ENCODE measurements at places on chromosomes 7 and 10. TPM values are rescaled to one million over a fixed set of nuclear protein-coding genes. Genes with fewer than 3 reads are reported as not detected.

CDK6 gene
- total RNA-seq, result 135 TPM

PLXNA4 gene
- 0.09 TPM for total RNA-seq

DNA sequence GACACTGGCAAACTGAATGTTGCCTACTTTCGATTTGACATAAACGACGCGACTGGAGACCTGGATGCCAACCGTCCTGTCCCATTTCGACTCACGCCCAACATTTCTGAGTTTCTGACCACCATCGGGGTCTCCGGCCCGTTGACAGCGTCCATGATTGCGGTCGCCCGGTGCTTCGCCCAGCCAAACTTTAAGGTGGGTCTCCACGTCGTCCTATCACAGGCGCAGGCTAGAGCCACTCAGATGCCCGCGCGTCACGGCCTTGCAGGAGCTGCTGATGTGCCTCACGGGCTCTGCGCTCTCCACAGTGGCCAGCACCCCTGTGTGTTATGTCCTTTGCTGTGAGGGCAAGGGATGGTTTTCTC lies 132.6 kb downstream of the SMURF1 start:
- DNase-seq, result no peak

FGFBP3 gene
- 1.5 TPM for total RNA-seq

DNA sequence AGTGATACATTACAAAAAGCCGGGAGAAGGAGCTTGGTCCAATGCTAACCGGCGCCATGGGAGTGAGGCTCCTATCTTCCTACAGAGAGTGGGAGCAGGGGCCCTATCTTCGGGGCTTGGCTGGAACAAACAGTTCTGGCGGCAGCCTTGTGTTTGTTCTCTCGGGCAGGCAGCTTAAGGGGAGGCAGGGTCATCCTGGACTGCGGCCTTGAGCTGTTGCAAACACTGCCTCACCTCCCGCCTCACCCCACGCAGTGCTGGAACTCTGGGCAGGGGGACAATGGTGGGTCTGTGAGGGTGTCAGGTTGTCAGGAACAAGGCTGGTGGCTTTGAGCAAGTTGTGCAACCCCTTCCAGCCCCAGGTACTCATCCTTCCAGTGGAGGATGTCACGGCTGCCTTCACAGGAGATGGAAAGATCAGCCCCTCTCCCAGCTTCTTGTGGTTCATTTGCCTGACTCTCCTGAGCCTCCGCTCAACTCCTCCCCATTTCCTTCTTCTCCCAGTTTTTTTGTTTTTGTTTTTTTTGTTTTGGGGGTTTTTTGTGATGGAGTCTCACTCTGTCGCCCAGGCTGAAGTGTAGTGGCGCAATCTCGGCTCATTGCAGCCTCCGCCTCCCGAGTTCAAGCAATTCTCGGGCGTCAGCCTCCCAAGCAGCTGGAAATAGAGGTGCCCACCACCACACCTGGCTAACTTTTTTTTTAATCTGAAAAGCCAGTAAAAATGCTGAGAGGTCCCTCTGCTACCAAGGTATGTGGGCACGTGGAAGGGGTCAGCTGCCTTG lies 57.4 kb downstream of the SPOCK2 start:
- no peak for DNase-seq

DNA sequence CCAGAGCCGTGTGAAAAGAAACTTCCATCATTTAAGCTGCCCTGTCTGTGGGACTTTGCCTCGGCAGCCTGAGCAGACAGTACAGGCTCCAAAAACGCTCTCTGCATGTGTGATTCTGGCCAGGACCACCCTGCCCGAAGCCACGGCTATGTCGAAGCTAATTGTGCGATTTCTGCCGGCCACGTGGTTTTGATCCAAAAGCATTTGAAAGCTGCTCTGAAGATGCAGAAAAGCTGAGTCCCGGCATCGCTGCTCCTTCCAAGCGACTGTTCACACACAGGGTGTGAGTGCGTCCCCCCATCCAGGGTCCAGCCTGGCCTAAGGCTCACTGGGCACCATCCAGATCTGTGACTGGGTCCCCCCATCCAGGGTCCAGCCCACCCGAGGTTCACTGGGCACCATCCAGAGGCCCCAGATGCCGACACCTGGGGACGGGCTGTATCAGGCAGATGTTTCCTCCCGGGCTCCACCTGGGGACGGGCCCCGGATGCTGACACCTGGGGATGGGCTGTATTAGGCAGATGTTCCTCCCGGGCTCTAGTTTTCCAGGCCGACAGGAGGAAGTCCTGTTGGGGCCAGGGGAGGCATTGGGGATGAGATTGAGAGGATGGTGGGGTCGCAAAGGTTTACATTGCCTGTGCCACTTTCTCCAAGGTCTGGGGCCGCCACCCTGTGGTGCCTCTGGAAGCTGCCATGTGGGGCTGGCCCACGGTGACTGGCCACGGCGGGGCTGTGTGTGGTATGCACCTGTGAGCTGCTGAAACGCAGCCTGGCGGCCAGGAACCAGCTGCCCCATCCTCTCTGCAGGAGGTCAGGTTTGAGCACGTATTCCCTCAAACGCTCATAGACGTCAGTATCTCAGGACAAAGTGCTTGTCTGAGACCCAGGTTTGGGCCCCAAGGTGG lies 527.4 kb downstream of the DNAJB6 start:
- DNase-seq, result peak; percentile 27

DNA sequence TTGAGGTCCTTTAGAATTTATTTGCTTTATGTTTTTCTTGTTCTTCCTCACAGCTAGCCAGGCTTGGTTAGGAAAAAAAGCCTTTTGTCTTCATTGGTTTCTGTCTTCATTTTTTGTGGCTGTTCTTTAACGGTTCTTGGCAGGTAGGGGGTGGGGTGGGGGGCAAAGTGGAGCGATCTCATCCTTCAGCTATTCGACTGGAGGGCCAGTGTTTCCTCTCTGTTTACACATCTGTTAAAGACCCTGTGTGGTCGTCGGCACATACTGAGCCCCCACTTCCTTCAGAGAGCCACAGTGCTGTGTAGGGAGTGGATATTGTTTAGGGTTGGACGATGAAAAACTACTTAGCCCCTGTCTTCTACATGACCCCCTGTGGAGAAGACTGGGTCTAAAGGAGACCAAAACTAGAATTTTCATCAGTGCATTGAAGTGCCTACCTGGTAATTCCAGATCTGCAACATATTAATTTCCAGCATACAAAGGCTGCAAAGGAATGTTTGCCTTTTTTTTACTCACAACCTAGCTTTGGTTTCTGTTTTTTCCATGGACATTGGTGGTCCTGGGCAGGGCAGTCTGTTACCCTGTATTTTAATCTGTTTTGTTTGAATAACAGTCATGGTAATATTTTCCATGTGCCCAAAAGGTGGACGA lies 29.0 kb downstream of the PRPF18 start:
- DNase-seq, result no peak

- no peak for DNase-seq
Measured at GRCh38 chr10:74034301-74034700, 36.4 kb downstream of the VCL start.
